ENCODE measurements at places on chromosomes 7 and 10. TPM values are rescaled to one million over a fixed set of nuclear protein-coding genes. Genes with fewer than 3 reads are reported as not detected.
A peak's percentile ranks its signal among the peaks of the same experiment; 100 is the strongest.

The POM121L12 gene
- not detected for total RNA-seq

The LRRC4 gene
- total RNA-seq, result 1.4 TPM

The COX19 gene
- 9.2 TPM for total RNA-seq

The HMX2 gene
- total RNA-seq, result not detected

The NPSR1 gene
- total RNA-seq, result not detected

The ZNF487 gene
- 12.2 TPM for total RNA-seq

DNA sequence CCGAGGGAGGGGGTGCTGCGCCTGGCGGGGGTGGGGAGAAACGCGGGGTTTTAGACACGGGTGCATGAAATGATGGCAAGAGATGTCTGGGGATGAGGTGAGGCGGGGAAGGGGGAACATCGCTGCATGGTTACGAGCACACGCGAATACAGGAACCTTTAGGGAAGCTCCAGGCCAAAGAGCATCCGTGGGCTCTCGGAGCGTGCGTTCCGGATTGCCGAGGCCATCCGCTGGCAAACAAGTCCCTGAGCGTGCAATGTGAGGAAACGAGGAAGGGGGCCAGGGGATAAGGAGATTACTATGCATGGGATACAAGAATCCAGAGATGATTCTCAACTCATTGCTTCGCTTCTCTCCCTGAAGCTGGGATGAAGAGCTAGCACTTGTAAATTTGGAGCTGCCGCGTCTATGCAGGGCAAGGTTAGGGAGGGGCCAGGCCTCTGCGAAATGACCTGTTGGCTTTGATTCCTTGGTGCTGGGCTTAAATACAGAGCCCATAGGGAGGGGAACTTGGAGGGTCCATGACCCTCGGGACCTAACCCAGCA, 520 bp upstream of the WNT2 start:
- no peak for DNase-seq
- peak overlapping the region; percentile 46 for H3K4me3 ChIP-seq
- peaks cover 26% of the 10 kb centered on the region for H3K27me3 ChIP-seq
- H3K4me1 ChIP-seq, result peaks cover 24% of the 10 kb centered on the region
- no peaks in the 10 kb centered on the region for H3K36me3 ChIP-seq

DNA sequence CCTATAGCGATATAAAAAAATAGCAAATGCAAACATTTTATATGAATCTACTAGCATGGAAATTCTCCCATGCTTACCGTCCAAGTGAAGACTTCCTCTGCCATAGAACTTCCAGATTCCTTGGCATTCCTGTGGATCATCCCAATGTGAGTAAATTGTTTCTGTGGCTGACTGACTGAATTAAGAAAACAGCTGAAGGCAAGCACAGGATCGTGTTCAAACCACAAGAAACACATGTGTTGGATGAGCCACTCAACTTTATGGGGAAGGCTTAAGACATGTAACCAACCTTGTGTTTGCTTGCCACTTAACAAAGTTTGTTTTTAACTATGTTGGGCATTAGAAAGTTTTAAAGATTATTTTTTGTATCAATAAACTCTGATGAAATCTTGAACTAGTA, 2.6 kb upstream of the MYPN start:
- no peak for DNase-seq
- no peaks in the 10 kb centered on the region for H3K36me3 ChIP-seq
- H3K4me3 ChIP-seq, result no peak overlapping the region
- H3K27ac ChIP-seq, result no peak overlapping the region
- H3K27me3 ChIP-seq, result no peaks in the 10 kb centered on the region
- H3K4me1 ChIP-seq, result peaks cover 10% of the 10 kb centered on the region

DNA sequence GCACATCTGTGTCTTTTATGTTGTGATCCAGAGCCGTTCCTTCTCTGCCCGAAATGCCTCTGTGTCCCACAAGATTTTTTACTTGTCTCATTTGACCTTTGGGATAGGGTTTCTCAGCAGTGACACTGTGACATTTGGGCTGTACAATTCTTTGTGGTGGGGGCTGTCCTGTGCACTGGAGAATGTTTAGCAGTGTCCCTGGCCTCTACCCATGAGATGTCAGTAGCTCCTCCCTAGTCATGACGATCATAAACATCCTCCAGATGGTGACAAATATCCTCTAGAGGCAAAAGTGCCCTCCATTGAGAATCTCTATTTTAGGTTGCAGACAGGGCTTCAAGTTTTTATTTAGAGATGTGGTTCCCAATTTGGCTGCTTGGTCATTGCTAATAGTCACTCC, 91.3 kb downstream of the PPP1R17 start:
- no peak overlapping the region for H3K4me3 ChIP-seq
- H3K27me3 ChIP-seq, result no peaks in the 10 kb centered on the region
- no peak for DNase-seq
- no peaks in the 10 kb centered on the region for H3K4me1 ChIP-seq
- no peak overlapping the region for H3K27ac ChIP-seq

GRCh38 chr7:93860261-93860660, 30.3 kb downstream of the TFPI2 start:
- no peaks in the 10 kb centered on the region for H3K36me3 ChIP-seq
- H3K27ac ChIP-seq, result no peak overlapping the region
- H3K27me3 ChIP-seq, result no peaks in the 10 kb centered on the region
- no peak for DNase-seq
- no peaks in the 10 kb centered on the region for H3K4me1 ChIP-seq

DNA sequence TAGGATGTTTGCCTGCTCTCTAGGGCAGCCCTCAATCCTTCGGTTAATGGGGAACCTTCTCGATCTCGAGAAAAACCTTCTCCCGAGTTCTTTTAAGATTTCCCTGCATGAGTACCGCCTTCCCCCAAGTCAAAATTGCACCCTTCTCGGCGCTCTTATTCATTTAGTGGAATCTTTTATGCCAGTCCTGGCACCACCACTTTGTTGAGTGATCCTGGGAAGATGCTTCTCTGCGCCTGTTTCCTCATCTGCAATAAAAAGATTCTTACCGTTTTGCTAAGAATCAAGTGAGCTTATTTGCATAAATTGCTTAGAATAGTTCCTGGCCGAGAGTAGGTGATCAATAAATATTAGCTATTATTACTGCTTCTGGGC, 697 bp downstream of the ARPC1A start:
- H3K36me3 ChIP-seq, result no peaks in the 10 kb centered on the region
- H3K4me1 ChIP-seq, result peaks cover 38% of the 10 kb centered on the region
- no peak for DNase-seq
- H3K4me3 ChIP-seq, result peak overlapping the region; percentile 91
- H3K27ac ChIP-seq, result peak overlapping the region; percentile 91
- H3K27me3 ChIP-seq, result no peaks in the 10 kb centered on the region

- no peaks in the 10 kb centered on the region for H3K4me1 ChIP-seq
- H3K4me3 ChIP-seq, result peak overlapping the region; percentile 63
- H3K36me3 ChIP-seq, result no peaks in the 10 kb centered on the region
Measured at GRCh38 chr10:73357821-73358220, 843 bp downstream of the CFAP70 start.

- no peaks in the 10 kb centered on the region for H3K4me1 ChIP-seq
- no peaks in the 10 kb centered on the region for H3K27me3 ChIP-seq
- H3K4me3 ChIP-seq, result no peak overlapping the region
- H3K36me3 ChIP-seq, result no peaks in the 10 kb centered on the region
Measured at GRCh38 chr7:2775785-2776184, 68.3 kb downstream of the GNA12 start.

DNA sequence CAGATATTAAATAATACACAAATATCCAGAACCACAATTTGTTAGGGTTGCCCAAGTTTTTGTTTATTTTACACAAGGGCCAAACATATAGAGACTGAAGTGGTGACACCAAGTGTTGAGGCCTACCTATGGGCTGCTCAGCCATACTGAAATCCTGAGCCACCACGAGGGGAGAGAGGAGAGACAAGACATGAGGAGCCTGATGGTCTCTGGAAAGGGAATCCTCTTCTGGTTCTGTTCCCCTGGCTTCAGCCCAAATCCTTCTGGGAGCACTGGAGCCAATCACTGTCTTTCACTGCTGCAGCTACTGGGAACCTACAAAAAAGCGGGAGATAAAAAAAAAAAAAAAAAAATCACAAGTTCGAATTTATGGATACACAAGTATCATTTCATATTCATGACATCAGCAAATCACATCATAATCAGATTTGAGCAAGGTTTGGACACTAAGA, 1.9 kb downstream of the SKIDA1 start:
- no peaks in the 10 kb centered on the region for H3K36me3 ChIP-seq
- no peak overlapping the region for H3K4me3 ChIP-seq
- H3K27me3 ChIP-seq, result peaks cover 5% of the 10 kb centered on the region
- no peaks in the 10 kb centered on the region for H3K4me1 ChIP-seq
- H3K27ac ChIP-seq, result peak overlapping the region; percentile 99
- DNase-seq, result no peak

- no peaks in the 10 kb centered on the region for H3K36me3 ChIP-seq
- no peak overlapping the region for H3K27ac ChIP-seq
- H3K4me1 ChIP-seq, result no peaks in the 10 kb centered on the region
- no peak overlapping the region for H3K4me3 ChIP-seq
- no peaks in the 10 kb centered on the region for H3K27me3 ChIP-seq
- no peak for DNase-seq
Measured at GRCh38 chr10:113528876-113529275, 24.0 kb upstream of the HABP2 start.

DNA sequence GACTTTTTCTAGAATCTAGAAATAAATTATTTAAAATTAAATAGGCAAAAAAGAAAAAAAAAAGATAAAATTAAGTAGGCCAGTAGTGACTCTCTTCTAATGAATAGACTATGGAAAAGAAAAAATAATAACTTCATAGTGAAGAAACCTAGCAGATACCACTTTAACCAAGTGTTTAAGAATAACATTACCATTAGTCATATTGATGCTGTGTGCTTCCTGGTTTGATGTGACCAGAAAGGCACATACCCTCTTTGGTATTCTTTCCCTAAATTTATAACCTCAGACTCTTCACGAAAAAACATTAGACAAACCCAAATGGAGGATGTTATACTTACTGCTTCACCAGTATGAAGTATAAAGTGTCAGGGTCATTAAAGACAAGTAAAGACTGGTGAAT, 42.6 kb downstream of the KIF20B start:
- H3K36me3 ChIP-seq, result no peaks in the 10 kb centered on the region
- no peaks in the 10 kb centered on the region for H3K27me3 ChIP-seq
- H3K4me3 ChIP-seq, result no peak overlapping the region
- DNase-seq, result no peak
- no peaks in the 10 kb centered on the region for H3K4me1 ChIP-seq

DNA sequence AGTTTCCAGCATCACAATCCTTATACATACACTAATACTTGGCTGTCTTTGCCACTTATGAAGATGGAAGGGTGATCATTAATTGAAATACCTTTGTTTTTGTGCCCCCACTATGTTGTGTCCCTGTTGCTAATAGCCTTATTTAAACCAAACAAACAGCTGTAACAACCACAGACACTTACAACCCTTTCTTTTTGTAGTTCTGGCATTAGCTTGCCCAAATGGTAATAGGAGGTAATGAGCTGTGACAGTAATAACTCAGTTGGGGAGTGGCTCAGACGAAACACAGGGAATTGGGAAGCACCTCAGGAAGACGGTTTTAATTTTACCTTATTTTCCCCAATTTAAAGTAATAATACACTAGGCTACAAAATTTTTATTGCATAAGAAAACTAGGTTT, 83.4 kb downstream of the MDFIC start:
- no peaks in the 10 kb centered on the region for H3K27me3 ChIP-seq
- peaks cover 27% of the 10 kb centered on the region for H3K4me1 ChIP-seq
- H3K4me3 ChIP-seq, result no peak overlapping the region

DNA sequence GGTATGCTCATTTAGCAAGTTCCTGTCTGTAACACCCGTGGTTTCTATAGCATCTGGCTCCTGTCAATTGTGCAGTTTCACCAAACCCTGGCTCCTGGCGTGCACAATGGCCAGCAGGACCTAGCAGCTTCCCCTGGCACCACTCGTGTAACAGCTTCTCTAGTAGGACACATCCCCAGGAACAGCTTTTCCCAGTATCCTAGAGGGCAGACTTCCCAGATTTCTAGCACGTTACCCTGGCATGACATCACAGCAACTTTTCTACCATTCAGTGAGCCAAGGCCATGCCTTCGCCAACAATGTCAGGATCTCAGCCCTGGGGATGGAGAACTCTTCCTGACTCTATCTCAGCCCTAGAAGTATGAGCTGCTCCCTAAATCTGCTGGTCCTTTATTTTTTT, 6.5 kb downstream of the YME1L1 start:
- no peak overlapping the region for H3K4me3 ChIP-seq
- no peak for DNase-seq
- H3K36me3 ChIP-seq, result peaks cover 8% of the 10 kb centered on the region

DNA sequence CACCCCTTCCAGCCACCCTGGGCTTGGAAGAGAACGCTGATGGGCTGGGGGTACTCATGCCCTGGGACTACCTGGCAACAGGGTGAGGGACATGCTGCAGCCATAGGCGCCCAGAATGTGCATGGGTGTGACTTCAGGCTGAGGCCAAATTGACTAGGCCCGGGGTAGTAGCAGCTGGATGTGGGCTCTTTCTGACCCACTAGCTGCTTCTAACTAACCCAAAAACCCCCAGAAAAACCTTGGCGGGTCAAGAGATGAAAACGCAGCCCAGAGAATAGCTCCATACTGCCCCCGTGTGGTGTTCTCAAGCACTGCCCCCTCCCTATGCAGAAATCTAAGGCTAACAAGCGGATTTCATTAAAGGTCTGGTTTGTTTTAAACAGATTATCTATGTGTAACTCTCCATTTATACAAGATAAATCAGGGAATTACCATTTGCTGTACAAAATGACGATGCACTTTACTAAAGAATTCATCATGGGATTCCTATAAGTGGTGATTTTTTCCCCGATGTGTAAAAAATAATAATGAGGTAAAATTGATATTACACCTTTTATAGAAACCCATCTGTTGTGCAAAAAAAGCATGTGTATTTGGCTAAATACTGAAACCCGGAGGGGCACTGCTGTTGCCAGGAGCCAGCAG, 4.2 kb downstream of the SMARCD3 start:
- no peaks in the 10 kb centered on the region for H3K36me3 ChIP-seq
- no peaks in the 10 kb centered on the region for H3K27me3 ChIP-seq
- H3K27ac ChIP-seq, result no peak overlapping the region
- peaks cover 56% of the 10 kb centered on the region for H3K4me1 ChIP-seq

- no peak overlapping the region for H3K4me3 ChIP-seq
- H3K4me1 ChIP-seq, result no peaks in the 10 kb centered on the region
- peaks cover 18% of the 10 kb centered on the region for H3K36me3 ChIP-seq
- H3K27ac ChIP-seq, result no peak overlapping the region
Measured at GRCh38 chr10:127257395-127257794, 61.0 kb upstream of the INSYN2A start.

DNA sequence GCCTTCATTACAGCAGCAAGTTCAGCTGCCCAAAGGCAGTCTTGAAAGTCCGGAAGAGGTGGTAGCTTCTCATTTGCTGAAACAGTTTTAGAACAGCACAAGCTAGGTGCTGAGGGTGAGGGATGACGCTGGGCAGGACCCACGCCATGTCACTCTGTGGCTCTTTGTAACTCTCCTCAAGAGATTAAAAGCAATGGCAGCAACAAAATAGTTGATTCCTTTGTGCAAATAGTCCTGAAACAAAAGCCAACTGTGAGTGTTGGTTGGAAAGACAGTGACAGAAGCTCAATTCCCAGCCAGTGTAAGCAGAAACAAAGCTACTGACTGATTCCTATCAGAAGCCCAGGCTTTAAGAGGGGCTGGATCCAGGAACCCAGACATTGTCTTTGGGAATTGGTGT, 47.6 kb upstream of the AQP1 start:
- DNase-seq, result no peak
- no peak overlapping the region for H3K4me3 ChIP-seq
- H3K4me1 ChIP-seq, result peaks cover 61% of the 10 kb centered on the region
- peak overlapping the region; percentile 60 for H3K27ac ChIP-seq

Data from sigmoid colon (tissue), 7 donors.